ENCODE measurements at places on chromosomes 7 and 10.

- DNase-seq = no peak
Observed at GRCh38 chr7:23710000-23710399, at the start of gene STK31. TSS of gene STK31 (plus strand) at chr7:23710219. CDS start at chr7:23710286, 67 bp downstream.

- no peak for DNase-seq
Observed at GRCh38 chr10:125368146-125368545, 207.8 kb upstream of the CTBP2 start.

DNA sequence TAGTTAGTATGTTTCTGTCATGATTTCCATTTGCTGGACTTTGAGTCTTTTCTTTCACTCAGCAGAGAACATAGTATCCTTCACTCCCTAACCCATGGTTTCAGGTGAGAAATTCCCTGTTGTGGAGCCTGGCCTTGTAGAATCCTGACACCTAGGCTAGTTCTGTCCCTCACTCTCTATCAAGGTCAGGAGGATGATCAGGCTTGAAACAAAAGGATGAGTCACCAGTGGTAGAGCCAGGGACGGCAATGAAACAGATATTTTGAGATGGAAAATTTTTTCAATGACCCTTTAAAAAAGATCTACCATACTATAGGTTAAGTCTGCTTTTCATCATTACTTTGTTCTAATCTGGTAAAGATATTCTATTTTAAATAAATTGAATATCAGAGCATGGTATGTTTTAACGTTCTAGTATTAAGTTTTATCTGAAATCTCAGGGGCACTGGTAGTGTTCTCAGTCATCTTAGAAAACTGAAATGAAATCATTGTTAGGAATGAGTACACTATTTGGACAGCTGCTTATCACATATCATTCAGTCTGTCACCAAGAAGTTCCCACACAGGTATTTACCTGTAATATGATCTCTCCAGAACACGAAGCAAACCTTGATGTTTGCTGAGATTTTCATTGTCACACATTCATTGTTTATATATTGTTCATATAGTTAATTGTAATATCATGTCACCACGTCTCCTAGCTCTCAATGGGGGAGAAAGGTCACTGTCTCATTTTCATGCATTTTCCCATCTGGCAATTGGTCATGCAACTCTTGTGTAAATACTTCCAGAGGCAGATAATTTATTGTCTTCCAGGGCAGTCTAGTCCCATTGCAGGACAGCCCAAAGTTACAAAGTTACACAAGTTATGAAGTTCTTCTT is 299.9 kb upstream of the LRRTM3 start:
- no peak for DNase-seq

GRCh38 chr7:103010211-103010610 is 64.4 kb downstream of the FBXL13 start:
- no peak for DNase-seq

GRCh38 chr10:131954356-131954965 is 27.3 kb downstream of the BNIP3 start:
- no peak for DNase-seq

- DNase-seq = no peak
Observed at GRCh38 chr10:71790749-71791440, 17.6 kb upstream of the VSIR start.

GRCh38 chr10:127736915-127737562 is at the start of gene FOXI2:
TSS of gene FOXI2 (plus strand) at chr10:127737185. CDS start at chr10:127737274, 89 bp downstream.
- no peak for DNase-seq

- no peak for DNase-seq
Observed at GRCh38 chr10:88107296-88108097, 244.1 kb downstream of the PTEN start.

DNA sequence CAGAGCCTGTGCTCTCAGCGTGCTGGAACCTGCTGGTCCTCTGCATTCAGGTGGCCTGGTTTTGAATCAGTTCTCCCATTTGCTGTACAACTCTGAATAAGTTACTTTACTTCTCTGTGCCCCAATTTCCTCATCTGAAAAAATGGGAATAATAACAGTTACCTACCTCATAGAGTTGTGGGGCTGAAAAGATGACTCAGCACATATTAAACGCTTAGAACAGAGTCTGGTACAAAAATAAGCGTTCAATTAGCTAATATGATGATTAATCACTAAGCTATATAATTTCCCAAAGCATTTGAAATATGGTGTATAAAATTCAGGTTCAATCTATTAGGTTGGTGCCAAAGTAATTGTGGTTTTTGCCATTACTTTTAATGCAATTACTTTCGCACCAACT is 259.1 kb downstream of the PRPF18 start:
- no peak for DNase-seq
